Thyroid gland (tissue), 4 donors: ENCODE measurements at places on chromosomes 13 and 19.

DNA sequence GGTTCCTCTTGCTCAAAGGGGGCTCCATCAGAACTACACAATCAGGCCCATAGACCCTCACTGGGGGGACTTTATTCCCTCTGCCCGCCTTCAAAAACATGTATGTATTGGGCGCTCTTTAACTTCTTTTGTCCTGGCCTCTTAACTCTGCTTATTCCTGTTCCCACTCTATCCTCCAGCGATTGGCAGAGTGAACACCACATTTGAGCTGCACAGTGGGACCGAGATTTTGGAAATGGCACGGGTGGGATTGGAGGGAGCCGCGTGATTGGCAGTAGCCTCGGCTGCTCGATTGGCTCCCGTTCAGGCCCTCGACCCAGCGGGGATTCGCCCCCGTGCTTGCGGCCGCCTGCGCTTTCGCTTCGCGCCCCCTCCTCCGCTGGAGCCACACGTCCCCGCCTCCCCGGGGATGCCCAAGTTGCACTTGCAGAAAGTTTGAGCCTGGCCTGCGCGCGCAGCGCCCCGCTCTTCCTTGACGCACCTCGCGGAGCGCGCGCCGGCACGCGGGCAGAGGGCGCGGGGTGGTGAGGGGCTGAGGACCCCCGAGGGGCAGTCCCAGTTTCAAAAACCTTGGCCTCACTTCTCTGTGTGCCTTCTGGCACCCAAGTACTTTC, at the start of gene ZIC5:
Gene ZIC5, minus strand, starts transcription at position 192 of the 614 bp plus-strand sequence. Its CDS starts 164 bp downstream, at position 28.
- peaks cover 20% of the 10 kb centered on the region for H3K4me1 ChIP-seq
- H3K27ac ChIP-seq: no peak within 1 kb of the TSS
- DNase-seq: no peak

DNA sequence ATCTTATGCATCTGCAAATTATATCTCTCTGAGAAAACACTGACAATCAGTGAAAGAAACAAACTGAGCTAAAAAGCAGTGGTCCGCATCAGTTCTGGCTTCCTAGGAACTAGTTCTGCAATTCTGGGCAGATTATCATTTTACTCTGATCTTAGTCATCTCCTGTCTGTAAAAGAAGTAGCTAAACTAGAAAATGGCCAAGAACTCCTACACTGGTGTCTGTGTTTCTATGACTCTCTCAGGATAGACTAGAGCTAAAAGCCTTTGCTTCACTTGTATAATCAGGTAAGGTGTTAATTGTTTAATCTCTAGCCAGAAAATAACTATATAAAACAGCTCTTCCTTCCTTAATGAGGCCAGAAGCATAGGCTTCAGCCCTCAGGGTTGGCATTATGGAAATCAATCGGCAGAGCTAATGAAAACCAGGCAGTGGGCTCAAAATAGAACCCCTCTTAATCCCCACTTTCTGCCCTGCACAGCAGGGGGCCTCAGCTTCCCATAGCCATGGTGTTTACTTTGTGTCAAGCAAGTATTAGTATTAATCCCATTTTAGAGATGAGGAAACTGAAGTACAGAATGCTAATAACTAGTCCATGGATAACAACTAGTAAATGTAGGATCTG, 459.2 kb downstream of the FGF14 start:
- DNase-seq: no peak
- no peak overlapping the region for H3K27ac ChIP-seq
- no peaks in the 10 kb centered on the region for H3K36me3 ChIP-seq
- H3K4me3 ChIP-seq: no peak overlapping the region
- H3K27me3 ChIP-seq: no peaks in the 10 kb centered on the region

DNA sequence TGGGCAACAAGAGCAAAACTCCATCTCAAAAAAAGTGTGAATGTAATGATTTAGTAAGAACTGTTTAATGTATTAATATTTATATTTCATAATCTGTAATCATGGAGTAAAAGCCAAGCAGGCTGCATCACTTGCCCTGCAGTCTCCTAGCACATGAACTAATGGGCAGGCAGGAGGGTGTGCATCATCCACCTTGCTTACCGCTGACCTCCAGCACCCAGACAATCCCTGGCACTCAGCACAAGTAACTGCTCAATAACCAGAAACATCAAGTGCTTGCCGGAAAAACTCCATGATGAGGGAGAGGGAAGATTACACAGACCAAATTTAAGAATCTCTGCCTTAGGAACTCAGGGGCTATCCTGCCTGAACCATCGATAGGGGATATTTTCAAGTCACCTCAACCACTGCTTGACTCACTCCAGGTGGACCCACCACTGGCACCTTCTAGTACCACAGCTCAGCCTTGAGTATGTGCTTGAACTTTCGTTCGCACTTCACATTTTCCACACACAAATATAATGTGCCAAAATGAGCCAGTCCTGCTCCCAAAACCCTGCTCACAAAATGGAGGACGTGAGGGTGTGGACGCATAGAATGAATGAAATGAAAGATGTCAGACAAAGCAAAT, 18.6 kb downstream of the BRD4 start:
- no peaks in the 10 kb centered on the region for H3K27me3 ChIP-seq
- peaks cover 83% of the 10 kb centered on the region for H3K4me1 ChIP-seq
- H3K36me3 ChIP-seq: no peaks in the 10 kb centered on the region
- H3K27ac ChIP-seq: no peak overlapping the region
- DNase-seq: no peak

GRCh38 chr19:32566246-32566830, 14.7 kb upstream of the PDCD5 start:
- DNase-seq: no peak
- no peaks in the 10 kb centered on the region for H3K36me3 ChIP-seq
- no peaks in the 10 kb centered on the region for H3K4me1 ChIP-seq
- H3K27me3 ChIP-seq: no peaks in the 10 kb centered on the region

- no peak overlapping the region for H3K4me3 ChIP-seq
- no peaks in the 10 kb centered on the region for H3K36me3 ChIP-seq
- no peaks in the 10 kb centered on the region for H3K27me3 ChIP-seq
- H3K27ac ChIP-seq: no peak overlapping the region
Measured at GRCh38 chr13:90015565-90016507, 1331.7 kb upstream of the MIR17HG start.

DNA sequence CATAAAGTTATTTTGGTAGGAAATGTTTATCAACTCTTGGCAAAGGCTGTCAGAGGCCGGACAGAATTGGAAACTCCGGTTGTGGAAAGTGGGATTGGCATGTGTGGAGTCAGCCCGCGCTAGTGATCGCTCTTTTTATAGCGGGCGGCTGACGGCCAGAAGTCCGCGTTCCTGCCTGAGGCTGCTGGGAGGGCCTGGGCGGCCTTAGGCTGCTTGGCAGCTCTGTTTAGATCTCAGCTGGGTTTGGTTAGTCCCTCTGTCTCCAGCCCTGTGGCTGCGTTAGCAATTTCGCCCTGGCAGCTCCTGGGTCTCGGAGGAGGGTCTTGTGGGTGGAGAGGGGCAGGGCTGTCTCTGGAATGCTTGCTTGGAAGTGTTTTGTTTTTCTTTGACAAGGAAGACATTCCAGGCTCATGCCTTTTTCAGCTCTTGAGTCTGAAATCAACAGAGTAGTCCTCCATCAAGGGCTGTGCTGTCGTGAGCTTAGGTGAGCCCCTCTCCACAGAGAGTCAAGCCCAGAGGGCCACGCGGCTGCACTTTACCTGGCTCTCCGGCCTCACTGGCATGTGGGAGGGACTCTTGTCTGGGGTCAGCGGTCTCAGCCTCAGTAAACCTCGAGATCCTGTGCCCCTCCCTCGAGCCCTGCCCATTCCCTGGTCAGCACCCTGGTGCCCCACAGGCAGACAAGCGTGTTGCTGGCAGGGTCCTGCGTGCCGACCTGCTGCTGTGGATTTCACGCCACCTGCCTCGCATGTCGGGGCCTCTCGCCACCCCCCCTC, 22.5 kb downstream of the DOT1L start:
- peaks cover 21% of the 10 kb centered on the region for H3K36me3 ChIP-seq
- no peaks in the 10 kb centered on the region for H3K27me3 ChIP-seq
- H3K27ac ChIP-seq: peak overlapping the region; percentile 89
- H3K4me1 ChIP-seq: peaks cover 26% of the 10 kb centered on the region
- DNase-seq: peak; percentile 91

GRCh38 chr19:12943437-12944044, 2.1 kb upstream of the RAD23A start:
- H3K27ac ChIP-seq: no peak overlapping the region
- peaks cover 45% of the 10 kb centered on the region for H3K4me1 ChIP-seq
- peaks cover 70% of the 10 kb centered on the region for H3K36me3 ChIP-seq
- H3K4me3 ChIP-seq: no peak overlapping the region
- DNase-seq: no peak

DNA sequence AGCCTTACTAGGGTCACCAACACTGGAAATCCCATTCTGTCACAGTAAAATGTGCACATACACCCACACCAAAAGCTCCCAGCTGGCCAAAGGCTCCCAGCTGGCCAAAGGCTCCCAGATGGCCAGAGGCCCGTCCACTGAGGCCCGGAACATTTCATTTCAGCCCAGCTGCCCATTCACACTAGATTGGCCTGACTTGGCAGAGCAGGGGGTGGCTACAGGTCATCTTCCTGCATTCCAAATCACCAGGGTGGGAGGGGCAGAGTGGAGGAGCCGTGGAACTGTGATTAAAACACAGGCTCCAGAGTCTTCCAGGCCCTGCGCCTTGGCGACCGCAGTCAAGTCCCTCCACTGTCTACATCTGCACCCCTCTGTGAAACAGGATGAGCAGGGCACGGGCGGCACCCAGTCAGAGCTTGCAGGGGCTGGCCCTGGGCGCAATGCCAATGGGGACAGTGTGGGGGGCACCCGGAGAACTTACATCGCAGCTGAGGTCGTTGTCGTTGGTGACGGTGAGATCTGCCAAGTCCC, 10.1 kb upstream of the PRKD2 start:
- no peak overlapping the region for H3K4me3 ChIP-seq
- H3K4me1 ChIP-seq: no peaks in the 10 kb centered on the region

DNA sequence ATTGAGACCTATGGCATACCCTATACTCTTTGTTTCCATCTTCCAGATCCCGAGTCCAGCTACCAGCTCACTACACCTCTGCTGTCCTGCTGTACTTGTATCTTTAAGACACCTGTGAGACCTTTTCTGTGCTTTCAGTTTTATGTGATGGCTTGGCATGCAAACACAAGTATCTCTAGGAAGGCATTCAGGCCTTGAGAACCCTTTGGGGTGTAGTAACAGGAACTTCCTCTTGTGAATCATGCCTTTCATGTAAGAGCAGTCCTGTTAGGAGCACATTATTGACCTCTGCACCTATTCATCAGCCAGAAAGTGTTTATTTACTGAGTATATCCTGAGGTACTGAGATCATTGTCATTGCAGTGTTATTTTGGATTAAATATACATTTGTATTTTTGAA, 87.0 kb upstream of the HTR2A start:
- no peak overlapping the region for H3K27ac ChIP-seq
- H3K4me3 ChIP-seq: no peak overlapping the region
- H3K36me3 ChIP-seq: no peaks in the 10 kb centered on the region
- DNase-seq: no peak
- no peaks in the 10 kb centered on the region for H3K27me3 ChIP-seq

GRCh38 chr13:113013303-113013702, 44.3 kb downstream of the MCF2L start:
- H3K27me3 ChIP-seq: no peaks in the 10 kb centered on the region
- no peaks in the 10 kb centered on the region for H3K4me1 ChIP-seq
- H3K4me3 ChIP-seq: no peak overlapping the region
- no peak for DNase-seq

DNA sequence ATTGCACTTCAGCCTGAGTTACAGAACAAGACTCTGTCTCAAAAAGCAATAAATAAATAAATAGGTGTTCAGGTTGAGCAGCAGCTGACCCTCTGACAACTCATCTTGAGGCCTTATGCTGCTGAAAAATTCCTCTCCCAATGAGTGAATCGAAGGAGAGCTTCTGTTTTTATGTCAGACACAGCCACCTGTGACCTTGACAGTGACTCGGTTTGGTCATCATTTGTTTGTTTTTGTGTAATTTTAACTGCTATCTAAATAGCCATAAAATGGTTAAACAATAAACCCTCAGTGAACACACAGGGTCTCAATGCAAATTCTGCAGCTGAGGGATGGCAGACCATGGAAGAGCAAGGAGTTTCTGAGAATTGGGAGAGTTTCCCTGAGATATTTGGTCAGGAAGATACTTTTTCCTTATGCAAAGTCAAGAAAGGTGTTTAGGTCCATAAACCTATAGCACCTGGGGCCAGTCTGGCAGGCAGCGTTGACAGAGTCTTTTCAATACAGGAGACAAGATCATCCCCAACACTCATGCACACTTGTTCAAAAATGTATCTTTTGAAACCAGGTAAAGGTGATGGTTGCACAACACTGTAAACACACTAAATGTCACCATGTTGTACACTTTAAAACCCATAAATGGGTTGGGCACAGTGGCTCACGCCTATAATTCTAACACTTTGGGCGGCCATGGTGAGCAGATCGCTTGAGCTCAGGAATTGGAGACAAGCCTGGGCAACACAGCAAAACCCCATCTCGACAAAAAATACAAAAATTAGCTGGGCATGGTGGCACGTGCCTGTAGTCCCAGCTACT, 16.6 kb upstream of the SLC25A30 start:
- no peak for DNase-seq
- H3K4me1 ChIP-seq: no peaks in the 10 kb centered on the region
- no peak overlapping the region for H3K4me3 ChIP-seq
- H3K27me3 ChIP-seq: no peaks in the 10 kb centered on the region

DNA sequence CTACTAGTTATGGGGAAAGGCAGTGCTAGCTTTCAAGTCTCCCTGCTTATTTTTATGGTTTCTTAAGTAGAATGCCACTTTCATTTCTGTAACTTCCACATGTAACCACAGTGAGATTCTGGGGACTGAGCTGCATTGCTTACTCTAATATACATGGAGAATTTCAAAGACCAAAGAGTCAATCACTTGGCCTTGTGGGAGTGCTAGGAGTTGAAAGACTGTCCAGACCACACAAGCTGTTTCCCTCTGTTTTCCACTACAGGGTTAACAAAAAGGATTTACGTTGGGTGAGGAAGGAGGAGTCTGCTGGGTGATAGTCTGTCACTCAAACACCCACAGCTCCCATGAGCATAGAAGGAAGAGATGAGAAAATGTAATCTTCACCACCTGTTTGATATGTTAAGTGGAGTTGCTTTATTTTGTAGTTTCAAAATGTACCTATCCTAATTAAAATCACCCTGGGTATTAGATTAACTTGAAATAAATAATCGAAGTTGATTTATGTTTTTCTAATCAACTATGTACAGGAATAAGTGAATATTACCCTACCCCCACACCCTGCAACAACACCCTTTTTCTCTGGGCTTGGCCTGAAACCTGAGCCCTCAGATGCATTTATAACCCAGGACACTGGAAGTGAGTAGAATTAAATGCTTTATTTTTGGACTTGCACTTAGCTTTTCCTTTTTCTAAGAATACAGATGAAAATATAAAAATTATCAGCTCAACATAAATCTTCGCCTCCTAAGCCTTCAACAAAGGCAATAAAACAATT, 225.8 kb upstream of the SLC10A2 start:
- no peak overlapping the region for H3K27ac ChIP-seq
- no peak overlapping the region for H3K4me3 ChIP-seq
- H3K27me3 ChIP-seq: no peaks in the 10 kb centered on the region
- no peaks in the 10 kb centered on the region for H3K4me1 ChIP-seq
- DNase-seq: no peak
- H3K36me3 ChIP-seq: no peaks in the 10 kb centered on the region
